ENCODE measurements at places on chromosomes 16 and 17.
A peak's percentile ranks its signal among the peaks of the same experiment; 100 is the strongest.

GRCh38 chr16:69017036-69017783 lies 88.2 kb upstream of the HAS3 start:
- no peak for DNase-seq

DNA sequence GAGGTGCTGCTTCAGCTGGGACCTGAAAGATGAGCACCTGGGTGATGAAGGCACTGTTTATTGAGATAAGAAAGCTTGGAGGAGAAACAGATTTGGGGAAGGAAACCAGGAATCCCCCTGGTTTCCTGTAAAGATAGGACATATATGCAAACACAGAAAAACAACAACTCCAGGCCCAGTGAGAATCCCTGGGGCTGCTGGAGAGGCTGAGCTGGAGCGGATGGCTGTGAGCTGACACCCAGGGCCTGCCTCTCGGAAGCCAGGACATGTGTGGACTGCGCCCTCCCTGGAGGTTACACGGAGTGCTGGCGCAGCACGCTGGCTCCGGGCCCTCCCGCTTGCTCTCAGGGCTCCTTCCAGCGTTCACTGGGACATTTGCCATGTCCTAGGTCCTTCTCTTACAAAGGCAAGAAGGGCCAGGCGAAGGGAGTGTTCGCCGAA lies 57.5 kb downstream of the CYB5B start:
- no peak for DNase-seq

DNA sequence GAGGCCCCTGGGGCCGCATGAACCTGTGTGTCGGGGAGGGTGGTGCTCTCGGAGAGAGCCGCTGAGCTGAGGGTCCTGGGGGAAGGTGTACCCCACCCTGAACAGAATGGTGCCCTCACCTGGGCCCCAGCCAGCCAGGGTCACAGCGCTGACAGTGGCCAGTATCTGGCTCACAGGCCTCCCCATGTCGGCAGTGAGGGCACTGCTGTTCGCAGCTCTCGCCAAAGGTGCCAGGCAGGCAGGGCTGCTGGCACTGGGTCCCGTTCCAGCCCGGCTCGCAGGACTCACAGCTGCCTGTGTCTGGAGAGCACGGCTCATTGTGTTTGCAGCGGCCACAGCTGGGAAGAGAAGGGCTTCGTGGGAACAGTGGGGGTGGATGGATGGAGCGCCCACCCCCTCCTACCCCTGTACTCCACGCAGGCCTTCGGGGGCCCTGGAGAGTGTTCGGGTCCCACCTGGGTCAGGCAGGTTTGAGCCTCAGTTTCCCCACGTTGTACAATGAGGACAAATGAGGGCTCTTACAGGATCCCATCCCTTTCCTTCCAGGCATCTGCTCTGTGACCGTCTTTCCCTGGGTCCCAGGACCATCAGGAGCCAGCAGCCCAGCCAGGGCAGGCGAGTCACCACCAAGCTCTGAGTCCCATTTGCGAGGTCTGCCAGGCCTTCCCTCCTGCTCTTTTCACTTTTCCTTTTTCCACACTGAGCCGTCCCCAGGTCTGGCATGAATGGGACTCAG lies 5.0 kb downstream of the SCARF1 start:
- DNase-seq: no peak

DNA sequence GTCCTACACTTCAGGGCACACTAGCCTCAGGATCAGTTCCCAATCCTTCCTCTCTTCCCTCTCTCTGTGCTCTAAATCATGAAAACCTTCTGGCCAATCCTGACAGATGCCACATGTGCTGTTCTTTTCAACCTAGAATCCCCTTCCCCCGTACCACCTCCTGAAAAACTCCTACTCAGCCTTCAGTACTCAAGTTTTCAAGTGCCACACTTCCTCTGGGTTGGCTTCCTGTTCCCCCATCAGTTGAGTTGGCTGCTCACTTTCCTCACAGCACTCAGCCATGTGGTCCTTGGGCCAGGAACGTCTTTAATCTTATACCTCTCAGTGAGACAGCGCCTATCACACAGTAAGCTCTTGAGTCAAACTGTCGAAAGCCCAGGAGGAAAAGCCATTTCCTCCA lies 3.3 kb downstream of the ASPHD1 start:
- DNase-seq: no peak

GRCh38 chr17:48565925-48566710 lies 12.0 kb downstream of the HOXB4 start:
- no peak for DNase-seq

- peak; percentile 31 for DNase-seq
Observed at GRCh38 chr17:13152501-13152900, 134.7 kb upstream of the ELAC2 start.

DNA sequence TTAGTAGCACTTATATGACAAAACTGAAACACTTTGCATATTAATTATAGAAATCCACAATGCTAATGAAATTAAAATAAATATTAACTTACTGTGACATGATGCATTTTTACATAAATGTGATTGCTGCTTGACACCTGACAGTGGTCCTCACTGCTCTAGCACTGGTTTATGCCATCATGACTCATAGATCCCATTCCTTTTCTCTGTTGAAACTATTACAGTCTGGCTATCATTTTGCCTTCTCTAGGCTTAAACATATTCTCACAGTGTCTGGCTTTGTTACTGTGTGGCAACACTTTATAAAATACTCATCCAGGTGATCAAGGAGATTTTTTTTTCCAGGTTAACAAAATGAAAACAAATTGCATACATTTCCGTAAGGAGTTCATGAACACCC lies 108.0 kb downstream of the MRTFB start:
- DNase-seq: no peak

GRCh38 chr17:44768505-44769142 lies 9.8 kb downstream of the ADAM11 start:
- DNase-seq: no peak

GRCh38 chr17:38436386-38436785 lies 8.1 kb downstream of the ARHGAP23 start:
- no peak for DNase-seq

- DNase-seq: no peak
Observed at GRCh38 chr16:11796227-11797165, 562 bp downstream of the ZC3H7A start.

DNA sequence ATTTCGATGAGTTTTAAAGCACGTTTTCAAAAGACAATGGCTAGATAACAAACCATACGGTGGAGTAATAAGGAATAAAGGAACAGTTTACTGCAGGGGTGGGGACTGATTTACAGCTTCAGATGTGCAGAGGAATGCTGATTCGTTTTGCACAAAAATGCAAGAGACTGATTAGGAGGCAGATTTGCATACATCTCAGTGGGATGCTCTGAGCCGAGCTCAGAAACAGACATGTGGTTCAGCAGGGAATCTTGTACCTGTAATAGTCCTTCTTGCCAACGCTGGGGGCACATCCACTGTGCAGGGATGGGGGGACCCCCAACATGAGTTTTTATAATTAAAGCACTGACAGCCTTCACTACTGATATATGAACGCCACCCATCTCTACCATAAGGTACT lies 308.0 kb downstream of the GRIN2A start:
- DNase-seq: no peak

- no peak for DNase-seq
Observed at GRCh38 chr16:54506741-54507500, 220.3 kb upstream of the IRX3 start.

- DNase-seq: no peak
Observed at GRCh38 chr16:88878967-88879787, 12.7 kb upstream of the PABPN1L start.

- no peak for DNase-seq
Observed at GRCh38 chr17:48615047-48615962, at the start of gene HOXB8. HOXB8 (minus strand) TSS chr17:48615292; CDS start chr17:48614704, 588 bp downstream.

- DNase-seq: no peak
Observed at GRCh38 chr16:56268799-56269198, 77.5 kb downstream of the GNAO1 start.

- no peak for DNase-seq
Observed at GRCh38 chr16:57862698-57863433, 60.6 kb upstream of the KIFC3 start.

- no peak for DNase-seq
Observed at GRCh38 chr16:72166151-72166550, 5.8 kb downstream of the PMFBP1 start.

GRCh38 chr17:71727292-71727691 lies 393.5 kb upstream of the SOX9 start:
- no peak for DNase-seq

GRCh38 chr17:50266384-50267073 lies 7.7 kb upstream of the TMEM92 start:
- DNase-seq: no peak

DNA sequence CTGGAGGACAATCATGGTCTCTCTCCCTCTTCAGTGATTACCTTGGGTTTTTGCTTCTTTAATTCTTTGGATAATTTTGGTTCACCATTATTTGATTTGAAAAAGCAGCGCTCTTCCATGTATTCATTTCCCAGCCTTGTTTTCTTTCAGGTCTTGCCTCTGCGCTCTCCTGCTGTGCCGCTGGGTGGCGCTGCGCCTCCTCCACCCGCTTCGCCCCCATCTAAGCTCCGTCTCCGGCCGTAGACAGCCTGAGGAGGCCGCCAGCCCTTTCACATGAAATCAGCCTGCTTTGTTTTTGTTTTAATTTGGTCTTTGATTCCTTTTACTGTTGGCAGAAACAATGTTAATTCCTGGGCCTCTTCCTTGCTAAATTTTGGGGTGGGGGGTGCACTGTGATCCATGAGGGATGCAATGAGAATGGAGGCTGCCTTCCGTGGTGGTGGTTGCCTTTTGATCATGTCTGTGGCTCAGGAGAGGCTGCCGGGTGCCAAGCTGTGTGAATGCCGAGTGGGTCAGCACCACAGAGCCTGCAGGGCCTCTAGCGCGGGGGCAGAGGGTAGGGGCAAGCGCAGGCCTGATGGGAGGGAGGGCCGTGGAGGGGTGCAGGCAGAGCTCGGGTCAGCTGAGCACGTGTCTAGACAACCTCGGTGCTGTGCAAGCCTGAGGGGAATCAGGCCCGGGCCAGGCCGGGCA lies 64.1 kb downstream of the PLD6 start:
- no peak for DNase-seq

DNA sequence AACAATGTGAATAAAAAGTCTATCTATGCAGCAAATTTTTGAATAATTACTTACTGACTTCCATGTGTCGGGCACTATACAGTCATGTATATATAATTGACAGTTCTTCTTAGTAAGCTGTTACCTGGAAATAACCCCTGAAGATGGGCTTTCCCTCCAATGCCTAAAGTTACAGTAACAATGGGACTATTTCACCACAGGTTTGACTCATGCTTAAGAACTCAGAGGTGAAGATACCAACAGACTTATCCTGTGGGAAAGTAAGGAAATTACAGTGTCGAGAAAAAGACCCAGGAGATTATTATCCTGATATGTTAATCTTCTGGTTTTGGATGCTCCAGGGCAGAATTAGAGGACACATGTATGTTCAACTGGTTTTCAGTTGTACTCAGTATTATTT lies 601.5 kb upstream of the SOX9 start:
- DNase-seq: no peak

- DNase-seq: no peak
Observed at GRCh38 chr16:81607805-81608522, 163.4 kb downstream of the CMIP start.

DNA sequence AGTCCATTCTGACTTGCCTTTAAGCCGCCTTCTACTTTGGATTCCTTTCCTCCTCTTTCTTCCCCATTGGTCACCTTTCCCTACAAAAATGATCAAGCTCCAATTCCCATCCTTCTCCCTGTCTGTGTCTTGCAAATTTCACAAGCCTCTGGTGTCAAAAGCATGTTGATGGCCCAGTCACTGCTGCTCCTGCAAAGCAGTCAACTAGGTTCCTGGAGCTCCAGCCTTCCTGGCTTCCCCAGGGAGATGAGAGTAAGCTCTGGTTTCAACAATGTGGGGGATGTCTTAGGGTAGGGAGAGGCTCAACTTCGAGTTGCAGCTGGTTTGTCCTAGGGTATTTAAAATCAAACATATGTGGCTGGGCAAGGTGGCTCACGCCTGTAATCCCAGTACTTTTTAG lies 36.1 kb upstream of the HELZ start:
- no peak for DNase-seq

DNA sequence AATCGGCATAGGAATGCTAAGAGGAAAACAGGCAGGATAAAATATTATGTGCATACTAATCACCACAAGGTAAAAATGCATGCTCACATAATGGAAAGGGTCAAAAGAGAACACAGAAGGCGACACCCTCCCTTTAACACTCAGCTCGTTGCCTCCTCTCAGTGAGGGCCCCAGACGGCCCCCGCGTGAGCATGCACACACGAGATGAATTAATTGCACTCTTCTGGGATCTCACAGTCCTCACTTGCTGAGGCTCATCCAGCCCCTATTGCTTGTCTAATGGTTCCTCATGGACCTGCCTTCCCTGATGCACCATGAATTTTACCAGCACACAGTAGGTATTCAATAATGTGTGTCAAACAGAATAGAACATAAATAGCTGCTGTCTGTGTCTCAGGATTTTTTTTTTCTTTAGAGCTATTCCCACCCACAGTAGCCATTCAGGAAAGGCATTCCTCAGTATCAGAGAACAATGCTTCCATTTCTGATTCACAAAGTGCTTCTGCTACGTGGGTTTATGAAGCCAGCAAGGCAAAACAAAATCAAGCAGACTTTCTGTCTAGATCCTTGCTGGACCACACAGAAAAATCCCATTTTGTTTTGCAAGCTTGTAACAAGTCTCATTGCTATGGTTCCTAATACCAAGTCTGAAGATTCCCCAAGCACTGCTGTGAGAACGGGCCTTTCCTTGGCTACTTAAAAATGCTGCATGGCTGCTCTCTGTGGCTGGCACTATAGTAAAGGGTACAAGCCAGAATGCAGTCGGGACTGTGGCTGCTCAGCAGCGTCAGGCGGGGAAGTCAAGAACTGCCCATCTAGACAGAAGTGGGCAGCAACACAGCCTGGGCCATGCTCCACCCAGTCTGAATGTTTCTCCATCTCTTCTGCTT lies 43.6 kb downstream of the TOM1L2 start:
- DNase-seq: no peak

DNA sequence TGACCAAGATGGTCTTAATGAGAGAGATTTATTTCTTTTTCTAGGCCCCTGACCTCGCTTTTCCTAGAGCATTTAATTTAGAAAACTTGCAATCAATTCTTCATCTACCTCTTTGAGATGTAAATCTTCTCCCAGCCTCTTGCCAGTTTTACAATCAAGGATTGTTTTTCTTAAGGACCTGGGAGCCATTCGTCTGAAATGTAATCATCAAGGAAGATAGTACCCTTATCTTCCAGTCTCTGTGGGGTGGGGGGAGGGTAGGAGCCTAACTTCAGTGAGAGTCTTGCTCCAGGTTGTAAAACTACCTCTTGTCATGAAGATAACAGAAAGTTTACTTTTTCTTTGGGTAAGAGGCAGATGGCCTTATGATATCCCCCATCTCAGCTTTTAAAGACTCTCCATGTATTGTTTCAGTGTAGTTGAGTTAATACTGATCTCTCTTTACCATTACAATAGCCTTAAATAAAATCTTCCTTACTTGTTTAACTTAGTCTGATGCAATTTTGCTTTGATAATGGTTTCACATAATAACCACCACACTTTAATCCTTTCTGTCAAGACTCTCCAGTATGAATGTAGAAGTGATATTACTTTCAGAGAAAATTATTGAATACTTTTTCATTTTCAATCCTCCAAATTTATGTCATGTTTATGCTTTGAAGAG lies 110.2 kb upstream of the CPHXL start:
- no peak for DNase-seq

GRCh38 chr17:76431509-76431908 lies 21.4 kb downstream of the UBE2O start:
- DNase-seq: no peak

All from AG04449 (cell line).